ENCODE measurements at places on chromosomes 2 and 18.

- DNase-seq: no peak
Measured at GRCh38 chr18:11993264-11993916, 12.1 kb downstream of the IMPA2 start.

- DNase-seq: no peak
Measured at GRCh38 chr2:195021711-195022507, 635.1 kb upstream of the SLC39A10 start.

- no peak for DNase-seq
Measured at GRCh38 chr18:24189664-24190346, 50.9 kb downstream of the CABYR start.

DNA sequence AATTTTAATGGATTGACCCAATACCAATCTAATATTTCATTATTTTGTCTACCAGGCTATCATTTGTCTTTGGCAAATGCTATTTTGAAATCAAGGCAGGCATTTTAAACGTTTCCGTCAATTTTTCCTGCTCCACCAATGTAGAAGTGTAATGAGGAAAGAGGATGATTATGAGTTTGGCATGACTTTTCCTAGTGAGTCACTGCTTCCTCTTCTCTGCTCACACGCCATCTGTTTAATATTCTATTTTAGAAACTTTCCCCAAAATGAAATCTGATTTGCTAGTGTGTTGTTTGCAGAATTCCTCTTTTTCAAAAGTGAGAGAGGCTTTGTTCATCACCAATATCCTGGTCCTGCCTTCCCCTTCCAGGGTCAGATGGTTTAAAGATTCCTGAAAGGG is 42.5 kb upstream of the PID1 start:
- no peak for DNase-seq

DNA sequence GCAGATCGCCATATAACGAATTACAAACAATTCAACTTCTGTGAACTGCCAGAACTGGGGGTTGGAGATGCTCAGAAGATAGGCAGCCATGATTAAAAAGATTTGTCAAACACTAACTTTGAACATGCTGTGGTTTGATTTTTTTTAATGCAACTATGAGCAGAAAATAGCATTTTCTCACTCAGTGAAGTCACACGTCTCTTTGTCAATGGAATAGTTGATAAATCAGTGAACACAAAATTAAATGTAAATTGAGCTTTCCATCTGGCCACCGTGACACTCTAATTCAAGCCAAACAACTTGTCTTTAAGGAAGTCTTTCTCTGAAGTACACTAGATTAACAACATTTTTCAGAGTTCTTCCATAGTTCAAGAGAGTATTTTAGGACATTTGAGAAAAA is 228.6 kb upstream of the LINC00305 start:
- DNase-seq: no peak

GRCh38 chr2:11344956-11345677 is 681 bp upstream of the ROCK2 start:
- peak; percentile 41 for DNase-seq

DNA sequence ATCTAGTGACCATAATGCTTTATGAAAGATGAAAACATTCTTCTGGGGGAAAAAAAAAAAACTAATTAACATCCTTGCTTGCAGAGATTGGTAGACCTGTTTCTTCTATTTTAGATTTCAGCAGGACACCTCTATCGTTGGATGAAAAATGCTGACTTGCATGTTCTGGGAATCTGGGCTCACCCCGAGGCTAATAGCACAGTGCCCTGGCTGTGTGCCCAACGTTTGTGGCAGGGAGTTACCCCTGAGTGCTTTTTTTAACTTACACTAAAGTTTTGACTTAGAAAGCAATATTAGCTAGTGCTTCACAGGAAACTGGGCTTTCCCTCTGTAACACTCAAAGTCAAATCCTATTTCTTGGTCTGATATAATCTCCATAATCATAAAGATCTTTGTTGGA is 233.2 kb downstream of the SLC8A1 start:
- DNase-seq: no peak
